Jurkat, Clone E6-1 (cell line): ENCODE measurements at places on chromosomes 6 and 20.

- no peak for DNase-seq
Measured at GRCh38 chr6:144279484-144280150, 5.5 kb upstream of the UTRN start.

DNA sequence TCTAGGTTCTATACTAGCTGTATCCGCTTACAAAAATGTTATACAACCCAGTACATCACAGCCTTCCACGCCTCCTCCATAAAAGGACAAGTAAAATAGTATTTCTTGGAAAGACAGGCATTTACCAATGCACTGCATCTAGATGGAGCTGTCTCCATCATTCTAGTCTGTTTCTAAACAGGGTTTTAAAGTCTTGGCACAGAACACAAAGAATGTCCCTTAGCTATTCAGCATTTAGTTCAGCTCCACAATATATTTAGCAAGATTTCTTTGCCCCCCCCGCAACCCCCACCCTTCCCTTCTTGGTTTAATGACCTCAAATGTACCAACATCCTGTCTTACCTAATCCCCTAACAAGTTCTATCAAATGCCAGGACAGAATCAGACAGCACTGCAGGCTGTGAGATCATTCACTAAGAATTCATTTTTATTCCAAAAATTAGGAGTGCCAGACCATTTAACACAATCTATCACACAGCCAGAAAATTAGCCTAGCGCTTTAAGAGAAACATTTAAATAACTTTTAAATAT is 198.6 kb downstream of the BACH2 start:
- DNase-seq: peak; percentile 53

GRCh38 chr6:134535831-134536230 is 217.9 kb upstream of the SGK1 start:
- no peak for DNase-seq

GRCh38 chr6:165055231-165055630 is 254.2 kb downstream of the C6orf118 start:
- DNase-seq: no peak

DNA sequence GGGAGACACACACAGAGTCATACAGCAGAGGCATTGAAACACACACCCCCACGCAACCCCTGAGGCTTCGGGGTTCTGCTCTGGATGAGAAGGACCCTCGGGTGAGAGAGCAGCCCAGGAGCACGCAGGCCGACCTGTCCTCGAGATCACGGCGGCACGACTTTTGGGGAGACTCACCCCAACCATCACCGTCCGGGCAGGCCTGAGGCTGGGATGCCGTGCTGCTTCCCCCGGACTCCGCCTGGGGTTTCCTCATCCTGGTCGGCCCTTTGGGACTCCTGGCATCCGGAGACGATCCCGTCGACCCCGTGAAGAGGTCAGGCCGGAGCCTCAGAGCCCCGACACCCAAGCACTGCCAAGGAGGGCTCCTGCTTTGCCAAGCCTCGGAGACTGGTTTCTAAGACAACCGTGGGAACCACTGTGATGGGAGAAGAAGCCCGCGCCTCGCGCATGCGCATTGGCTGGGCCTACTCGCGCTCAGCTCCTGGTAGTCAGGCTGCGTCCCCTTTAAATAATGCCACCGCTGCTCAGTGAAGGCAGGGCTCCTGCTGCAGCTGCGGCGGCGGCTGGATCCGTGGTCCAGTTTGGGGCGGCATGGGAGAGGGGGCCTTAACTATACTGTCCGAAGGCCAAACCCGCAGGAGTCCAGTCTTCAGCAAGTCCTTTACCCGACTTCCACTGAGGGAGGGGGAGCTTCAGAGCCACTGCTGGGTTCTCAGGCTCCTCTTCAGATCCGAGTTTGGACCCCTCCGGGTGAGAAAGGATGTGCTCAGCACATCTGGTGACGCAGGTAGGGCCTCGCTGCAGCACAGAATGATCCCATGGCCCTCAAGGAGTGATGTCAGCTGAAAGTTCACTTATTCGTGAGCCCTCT is 171.4 kb upstream of the ZNF337 start:
- peak; percentile 63 for DNase-seq

DNA sequence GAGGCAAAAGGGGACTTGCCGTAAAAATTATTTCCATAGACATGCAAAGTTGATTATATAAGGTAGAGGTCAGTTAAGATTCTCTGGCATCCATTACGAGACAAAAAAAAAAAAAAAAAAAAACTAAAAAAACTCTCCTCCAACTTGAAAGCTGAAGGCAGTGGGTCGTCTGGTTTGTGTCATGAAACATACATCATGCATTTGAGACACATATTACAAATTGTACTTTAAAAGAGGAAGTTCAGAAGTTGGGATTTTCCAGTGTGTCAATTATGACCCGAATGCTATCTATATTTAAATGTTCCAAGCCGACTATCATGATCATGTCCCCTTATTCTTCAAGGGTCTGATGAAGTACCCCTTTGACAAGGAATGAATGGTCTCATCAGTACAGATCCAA is 125.1 kb downstream of the ZNF217 start:
- no peak for DNase-seq

DNA sequence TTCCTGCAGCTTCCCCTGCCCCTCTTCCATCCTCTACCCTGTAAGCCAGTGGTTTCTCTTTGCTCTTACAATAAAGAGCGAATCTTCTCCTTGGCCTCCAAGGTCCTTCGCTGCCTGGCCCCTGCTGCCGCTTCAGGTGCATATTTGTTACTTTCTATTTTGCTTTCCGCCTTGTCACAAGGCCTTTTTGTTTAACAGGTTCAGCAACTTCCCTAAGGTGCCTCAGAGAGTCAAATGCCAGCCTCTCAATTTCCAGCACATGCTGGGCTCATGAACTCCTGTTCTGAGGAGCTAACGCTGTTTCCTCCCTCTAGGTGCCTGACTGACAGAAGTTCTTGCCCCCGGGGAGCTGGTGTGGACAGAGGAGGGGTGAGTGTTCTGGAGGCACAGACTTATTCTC is 42.4 kb upstream of the EPB41L1 start:
- DNase-seq: no peak

DNA sequence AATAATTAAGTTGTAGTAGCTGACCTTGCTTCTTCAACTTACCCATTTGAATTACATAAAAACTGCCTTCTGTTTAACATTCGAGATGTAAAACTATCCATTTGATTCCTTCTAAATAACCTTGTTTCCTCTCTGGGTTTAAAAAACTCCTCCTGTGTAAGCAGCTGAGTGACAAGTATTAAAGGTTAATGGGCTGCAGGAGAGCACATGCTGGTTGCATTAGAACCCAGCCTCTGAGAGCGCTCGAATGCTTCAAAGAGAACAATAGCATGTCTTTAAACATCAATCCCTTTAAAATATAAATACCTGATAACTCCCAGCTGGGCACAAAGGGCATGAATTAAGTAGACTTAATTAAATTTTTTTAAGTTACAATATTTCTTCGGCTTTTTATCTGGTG is 215.8 kb downstream of the EYA4 start:
- no peak for DNase-seq
